ENCODE measurements at places on chromosomes 1 and 21. TPM values are rescaled to one million over a fixed set of nuclear protein-coding genes. Genes with fewer than 3 reads are reported as not detected.

DNA sequence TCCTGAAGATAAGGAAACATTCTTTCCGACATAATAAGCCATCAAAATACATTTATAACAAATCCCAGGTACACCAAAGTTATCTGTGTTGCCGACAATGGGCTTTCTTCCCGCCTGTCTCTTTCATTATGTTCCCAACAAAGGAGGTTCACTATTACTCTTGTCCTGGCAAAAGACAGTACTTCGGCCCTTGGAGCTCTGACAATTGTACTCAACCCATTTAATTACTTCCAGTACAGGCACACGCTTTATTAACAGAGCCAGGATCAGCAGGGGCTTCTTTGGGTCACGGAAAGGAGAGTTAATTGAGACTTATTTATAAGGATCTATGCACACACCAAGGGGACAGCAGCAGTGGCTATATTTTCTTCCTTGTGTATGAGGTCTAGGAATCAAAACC is 46.6 kb upstream of the DUSP10 start:
- no peak for DNase-seq

The SPRR2E gene
- total RNA-seq: 1.2 TPM

The FBLIM1 gene
- total RNA-seq: 41.4 TPM

GRCh38 chr1:169124459-169124858 is 18.0 kb downstream of the ATP1B1 start:
- no peak for DNase-seq

GRCh38 chr1:1213345-1214265 is at the start of gene TNFRSF4:
TSS of gene TNFRSF4 (minus strand) at chr1:1214153. CDS start at chr1:1214127, 26 bp downstream.
- DNase-seq: no peak

- DNase-seq: no peak
These were observed 30.4 kb downstream of the PBX1 start for GRCh38 chr1:164589408-164589807.

- DNase-seq: no peak
These were observed 60.3 kb upstream of the CSF3R start for GRCh38 chr1:36542962-36543515.

The SASS6 gene
- 2.5 TPM for total RNA-seq

DNA sequence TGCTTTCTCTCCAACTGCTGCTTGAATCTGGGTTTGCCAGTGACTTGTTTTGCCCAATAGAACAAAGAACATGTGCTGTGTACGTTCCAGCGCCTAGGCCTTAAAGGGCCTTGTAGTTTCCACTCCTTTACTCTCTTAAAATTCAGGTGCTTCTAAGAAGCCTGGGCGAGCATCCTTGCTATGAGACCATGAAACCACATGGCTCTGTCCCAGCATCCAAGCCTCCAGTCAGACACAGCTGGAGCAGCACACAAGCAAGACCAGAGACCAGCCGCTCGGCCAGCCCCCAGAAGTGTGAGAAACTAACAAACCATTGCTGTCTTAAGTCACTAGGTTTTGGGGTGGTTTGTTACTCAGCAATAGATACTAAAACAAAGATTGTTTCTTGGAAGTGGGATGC is 15.1 kb downstream of the PLEKHO1 start:
- DNase-seq: no peak

The ADCY10 gene
- total RNA-seq: 0.10 TPM

GRCh38 chr1:77631751-77632150 is 50.7 kb downstream of the ZZZ3 start:
- DNase-seq: no peak

DNA sequence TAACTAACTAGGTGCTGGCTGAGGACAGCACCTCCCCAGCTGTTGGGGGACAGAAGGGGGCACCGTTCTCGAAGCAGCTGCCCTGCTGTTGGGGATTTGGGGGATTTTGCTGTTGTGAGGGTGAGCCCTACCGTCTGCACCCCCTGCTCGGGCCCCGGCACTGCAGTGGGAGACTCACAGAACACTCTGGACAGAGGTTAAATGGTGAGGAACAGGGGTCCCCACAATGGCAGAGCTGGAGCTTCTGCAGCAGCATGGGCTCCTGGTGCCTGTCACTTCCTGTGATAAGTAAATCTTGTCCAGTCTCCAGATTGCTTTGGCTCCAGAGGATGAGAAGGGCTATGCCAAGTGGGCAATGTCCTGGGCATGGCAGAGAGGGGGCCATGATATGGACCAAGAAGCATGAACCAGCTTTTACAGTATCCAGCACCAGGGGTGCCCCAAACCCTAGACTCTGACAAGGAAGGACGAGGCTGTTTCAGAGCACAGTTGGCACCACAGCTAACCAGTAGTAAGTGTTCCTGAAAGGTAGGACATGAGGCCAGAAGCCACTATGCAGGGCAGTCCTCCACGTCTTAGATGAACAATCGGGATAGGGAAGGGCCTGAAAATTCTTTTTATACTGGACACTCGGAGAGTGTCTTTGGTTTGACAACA is 365.1 kb upstream of the VAMP3 start:
- DNase-seq: no peak

DNA sequence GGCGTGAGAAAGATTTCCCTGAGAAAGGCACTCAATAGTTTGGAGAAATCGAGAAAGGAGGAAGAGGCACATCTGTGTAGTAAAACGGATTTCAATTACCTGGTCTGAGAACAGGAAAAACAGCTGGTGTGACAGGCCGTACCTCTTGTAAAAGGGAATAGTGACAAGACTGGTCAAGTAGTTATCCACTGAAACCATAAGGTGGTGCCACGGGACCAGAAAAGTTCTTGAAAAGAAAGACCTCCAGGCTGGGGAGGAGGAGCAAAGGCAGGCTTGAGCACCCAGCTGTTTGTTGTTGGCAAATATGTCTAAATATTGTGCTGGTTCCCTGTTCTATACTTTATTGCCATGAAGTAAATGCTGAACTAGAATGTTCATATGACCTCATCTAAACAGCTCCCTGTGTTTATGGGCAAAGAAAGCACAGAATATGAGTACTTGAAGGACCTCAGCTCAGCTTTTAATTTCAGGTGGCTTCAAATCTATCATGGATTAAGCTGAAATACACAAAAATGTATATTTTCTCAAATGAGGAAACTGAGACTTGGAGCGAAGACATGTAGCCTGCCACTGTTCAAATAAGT is 4.0 kb downstream of the HAO2 start:
- no peak for DNase-seq

DNA sequence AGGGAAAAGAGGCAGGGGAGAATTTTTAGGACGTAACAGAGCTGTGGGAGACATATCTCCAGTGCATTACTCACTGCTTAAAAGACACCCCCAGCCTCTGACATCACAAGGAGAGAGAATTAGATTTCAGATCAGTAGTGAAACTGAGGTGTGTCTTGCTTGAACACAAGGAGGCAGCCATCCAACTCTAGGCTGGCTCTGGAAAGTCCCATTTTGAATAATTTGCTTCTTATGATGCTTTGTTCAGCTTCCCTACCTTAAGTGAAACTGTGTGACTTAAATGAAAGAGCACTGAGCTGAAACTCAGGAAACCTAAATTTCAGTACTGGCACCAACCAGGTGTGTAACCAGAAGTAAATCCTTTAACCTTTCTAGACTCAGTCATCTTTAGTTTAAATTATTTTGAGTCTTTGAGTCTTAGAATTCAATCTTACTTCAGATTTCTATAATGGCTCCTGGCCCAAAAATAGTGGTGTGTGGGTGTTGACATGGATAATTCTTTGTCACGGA is 251.6 kb upstream of the SGIP1 start:
- DNase-seq: no peak

The CLEC20A gene
- total RNA-seq: not detected

The ZBED6 gene
- total RNA-seq: 39.1 TPM

DNA sequence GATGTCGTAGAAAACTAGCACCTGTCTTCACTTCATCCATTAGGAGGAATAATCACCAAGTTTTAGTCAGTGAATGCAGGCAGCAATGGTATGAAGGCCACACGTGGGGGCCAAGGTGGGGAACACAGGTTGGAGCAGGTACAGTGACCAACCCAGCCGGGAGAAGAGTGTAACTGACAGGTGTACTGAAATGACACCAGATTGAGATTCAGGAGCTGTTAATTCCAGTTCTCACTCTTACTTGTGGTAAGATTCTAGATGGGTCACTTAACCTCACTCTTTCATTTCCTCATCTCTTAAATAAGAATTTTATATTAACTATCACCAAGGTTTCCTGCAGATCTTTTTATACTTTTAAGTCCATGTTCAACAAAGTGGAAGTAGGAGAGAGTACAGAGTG is 206.2 kb upstream of the PTBP2 start:
- no peak for DNase-seq

The PTGFRN gene
- 84.4 TPM for total RNA-seq

GRCh38 chr1:182624577-182624976 is 20.4 kb upstream of the RGS16 start:
- no peak for DNase-seq

The C1orf105 gene
- not detected for total RNA-seq

The PAPPA2 gene
- total RNA-seq: not detected

The TACSTD2 gene
- 132 TPM for total RNA-seq

- DNase-seq: no peak
These were observed 1755.4 kb downstream of the PLA2G4A start for GRCh38 chr1:188584119-188584518.

GRCh38 chr1:229913489-229913888 is 153.5 kb upstream of the GALNT2 start:
- DNase-seq: no peak

DNA sequence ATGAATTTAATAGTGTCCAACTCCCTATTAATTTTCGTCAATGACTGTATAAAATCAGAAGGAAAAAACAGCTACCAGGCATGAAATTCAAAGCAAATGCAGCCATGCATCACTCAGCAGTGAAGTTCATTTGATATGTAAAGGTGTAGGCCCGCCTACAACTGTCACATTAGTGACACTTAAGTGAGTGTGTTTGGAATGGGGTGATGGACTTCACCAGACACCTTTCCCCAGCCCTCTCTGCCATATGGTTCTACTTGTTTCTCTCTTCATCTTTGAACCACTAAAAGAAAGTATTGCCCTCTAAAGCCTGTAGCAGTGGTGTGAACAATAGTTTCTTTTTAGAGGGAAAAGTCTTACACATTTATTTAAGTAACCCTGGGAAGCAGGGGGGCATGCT is 124.0 kb downstream of the SIPA1L2 start:
- no peak for DNase-seq

GRCh38 chr21:16186742-16187141 is 457.0 kb downstream of the USP25 start:
- DNase-seq: no peak

GRCh38 chr1:172500207-172500606 is 32.7 kb upstream of the SUCO start:
- DNase-seq: no peak

DNA sequence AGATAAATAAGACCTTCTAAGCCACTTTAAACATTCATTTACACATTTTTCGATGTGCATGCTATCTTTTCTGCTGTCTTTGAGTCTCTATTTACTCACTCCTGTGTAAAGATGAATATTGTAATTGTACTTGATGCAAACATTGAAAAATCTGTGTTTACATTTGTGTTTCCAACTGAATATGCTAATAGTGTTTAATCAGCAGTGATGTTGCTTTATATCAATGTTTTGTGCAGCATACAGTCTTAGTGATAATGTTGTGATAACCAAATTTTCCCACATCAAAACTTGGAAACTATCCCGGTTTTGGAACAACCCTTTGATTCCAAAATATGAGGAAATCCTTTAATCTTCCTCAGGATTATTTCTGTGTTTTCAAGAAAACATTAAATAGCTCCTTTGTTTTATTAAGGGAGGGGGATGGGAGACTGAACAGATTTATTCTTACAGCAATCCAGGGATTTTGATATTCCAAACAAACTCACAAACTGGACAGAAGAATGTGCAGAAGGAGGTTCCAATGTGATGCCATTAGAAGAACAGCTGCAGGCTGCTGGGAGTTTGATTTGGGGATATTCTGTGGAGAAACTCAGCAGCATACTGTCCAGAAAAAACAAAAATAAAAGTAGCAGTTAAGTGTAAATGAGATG is 248.0 kb downstream of the S1PR1 start:
- DNase-seq: no peak

DNA sequence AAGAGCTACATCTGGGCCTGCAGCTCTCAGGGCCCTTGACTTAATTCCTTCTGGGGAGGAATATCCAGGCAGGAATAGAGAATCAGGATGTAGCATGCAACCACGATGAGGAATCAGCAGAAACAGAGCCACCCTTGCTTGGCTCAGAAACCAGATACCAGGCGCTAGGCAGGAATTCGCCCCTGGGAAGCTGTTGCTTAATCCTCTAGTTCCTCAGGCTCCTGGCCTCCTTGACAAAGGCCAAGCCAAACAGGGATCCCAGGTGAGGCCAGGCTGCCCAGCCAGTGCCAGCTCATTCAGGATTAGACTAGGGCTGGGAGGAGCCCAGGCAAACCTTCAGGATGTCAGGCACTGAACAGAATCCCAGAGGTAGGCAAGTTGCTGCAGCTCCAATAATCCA is 48.2 kb upstream of the IRF2BP2 start:
- DNase-seq: no peak

DNA sequence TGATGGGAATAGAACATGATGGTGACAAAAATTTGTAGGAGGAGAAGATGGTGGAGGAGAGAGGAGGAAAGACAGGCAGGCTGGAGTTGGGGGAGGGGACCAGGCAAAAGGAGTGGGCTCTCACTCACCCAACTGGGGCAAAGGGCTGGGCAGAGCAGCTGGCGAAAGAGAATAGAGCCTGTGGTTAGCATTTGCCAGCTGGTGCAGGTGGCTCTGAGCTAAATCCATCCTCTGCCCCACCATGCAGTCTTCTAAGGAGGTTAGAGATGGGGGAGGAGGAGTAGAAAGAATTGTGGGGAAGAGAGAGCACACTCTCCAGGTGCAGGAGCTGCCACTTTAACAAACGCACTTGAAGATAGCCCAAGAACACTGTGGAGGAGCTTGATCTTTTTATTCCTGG is 27.6 kb upstream of the SLAMF1 start:
- DNase-seq: no peak

DNA sequence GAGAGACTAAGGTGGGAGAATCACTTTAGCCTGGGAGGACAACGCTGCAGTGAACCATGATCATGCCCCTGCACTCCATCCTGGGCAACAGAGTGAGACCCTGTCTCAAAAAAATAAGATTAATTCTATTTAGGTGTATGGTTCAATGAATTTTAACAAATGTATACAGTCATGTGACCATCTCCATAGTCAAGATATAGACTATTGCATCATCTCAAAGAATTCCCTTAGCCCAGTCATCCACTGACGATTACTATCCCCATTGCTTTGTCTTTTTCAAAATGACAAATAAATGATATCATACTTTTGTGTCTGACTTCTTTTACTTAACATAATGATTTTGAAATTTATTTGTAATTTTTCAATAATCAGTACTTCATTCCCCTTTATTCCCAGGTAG is 260.0 kb downstream of the LRRC7 start:
- DNase-seq: no peak

The LYPD8 gene
- total RNA-seq: not detected

GRCh38 chr1:213647864-213648650 is 339.7 kb upstream of the PROX1 start:
- DNase-seq: no peak

The SPOCD1 gene
- total RNA-seq: 0.48 TPM

Measured in ovary (tissue), 10 donors.